ENCODE measurements at places on chromosomes 11 and 22.

GRCh38 chr22:18966748-18967147, 30.7 kb upstream of the PRODH start:
- DNase-seq = no peak

GRCh38 chr22:30408388-30409102, 11.7 kb downstream of the SEC14L2 start:
- peak; percentile 64 for DNase-seq

- DNase-seq = no peak
Observed at GRCh38 chr11:134659882-134660281, 247.8 kb upstream of the B3GAT1 start.

- DNase-seq = no peak
Observed at GRCh38 chr11:5227681-5228080, 810 bp upstream of the HBB start.

DNA sequence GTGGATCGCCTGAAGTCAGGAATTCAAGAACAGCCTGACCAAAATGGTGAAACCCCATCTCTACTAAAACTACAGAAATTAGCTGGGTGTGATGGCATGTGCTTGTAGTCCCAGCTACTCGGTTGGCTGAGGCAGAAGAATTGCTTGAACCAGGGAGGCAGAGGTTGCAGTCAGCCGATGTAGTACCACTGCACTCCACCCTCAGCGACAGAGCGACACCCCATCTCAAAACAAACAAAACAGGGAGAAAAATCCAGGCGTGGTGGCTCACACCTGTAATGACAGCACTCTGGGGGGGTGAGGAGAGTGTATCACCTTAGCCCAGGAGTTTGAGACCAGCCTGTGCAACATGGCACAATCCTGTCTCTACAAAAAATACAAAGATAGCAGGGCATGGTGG, 802.3 kb upstream of the ARHGAP42 start:
- DNase-seq = no peak

DNA sequence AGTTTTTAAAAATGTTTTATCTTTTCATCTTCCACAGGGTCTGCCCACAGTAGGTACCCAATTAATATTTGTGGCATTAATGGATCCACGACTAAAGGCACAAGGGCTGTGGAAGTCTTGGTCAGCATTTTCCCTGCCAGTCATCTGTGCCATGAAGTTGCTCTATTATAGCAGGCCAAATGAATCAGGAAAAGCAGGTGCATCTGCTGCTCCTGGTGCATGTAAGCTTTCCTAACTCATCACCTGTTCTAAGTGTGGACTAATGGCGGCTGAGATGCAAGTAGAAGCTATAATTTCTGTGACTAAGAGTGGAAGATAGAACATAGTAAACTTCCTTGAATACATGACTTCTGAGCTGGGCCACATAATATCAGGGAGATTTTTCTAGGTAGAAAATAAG, 182.5 kb upstream of the TENM4 start:
- no peak for DNase-seq

DNA sequence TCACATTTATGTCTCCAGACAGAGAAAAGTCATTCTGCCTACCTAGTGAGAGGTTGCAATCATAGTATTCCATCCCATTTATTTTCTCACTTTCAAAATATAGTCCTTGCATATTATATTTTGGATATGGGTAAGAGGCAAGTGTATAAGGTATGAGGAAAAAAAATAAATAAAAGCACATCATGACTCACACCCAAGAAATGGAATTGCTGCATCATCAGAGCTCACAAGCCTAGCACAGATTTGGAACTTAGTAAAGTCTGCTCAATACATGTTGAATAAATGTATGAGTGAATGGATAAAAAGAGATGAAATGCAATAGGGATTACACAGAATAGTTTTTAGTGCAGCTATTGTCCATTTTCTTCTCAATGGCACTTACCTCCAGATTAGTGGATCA, 2.5 kb upstream of the OR51G1 start:
- DNase-seq = no peak

- DNase-seq = no peak
Observed at GRCh38 chr11:11202885-11203284, 150.2 kb downstream of the CSNK2A3 start.

GRCh38 chr11:128553662-128554362, 33.5 kb downstream of the ETS1 start:
- DNase-seq = peak; percentile 46

DNA sequence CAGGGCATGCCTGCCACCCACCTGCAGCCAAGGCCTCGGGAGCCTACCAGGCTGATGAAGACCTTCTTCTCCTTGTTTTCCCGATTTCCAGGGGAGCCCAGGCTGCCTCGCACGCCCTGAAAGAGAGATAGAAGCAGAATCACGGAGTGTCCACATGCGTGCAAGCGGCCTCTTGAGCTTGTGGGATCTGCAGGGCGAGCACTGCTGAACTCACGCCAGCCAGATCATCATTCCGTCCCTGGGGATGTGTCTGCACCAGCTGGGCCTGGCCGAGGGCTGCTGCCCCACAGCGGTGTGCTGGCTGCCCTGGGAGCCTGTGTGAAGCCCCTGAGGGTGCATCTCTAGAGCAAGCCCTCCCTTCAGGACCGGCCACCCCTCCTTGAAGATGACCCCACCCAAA, 17.9 kb downstream of the USH1C start:
- DNase-seq = peak; percentile 82

DNA sequence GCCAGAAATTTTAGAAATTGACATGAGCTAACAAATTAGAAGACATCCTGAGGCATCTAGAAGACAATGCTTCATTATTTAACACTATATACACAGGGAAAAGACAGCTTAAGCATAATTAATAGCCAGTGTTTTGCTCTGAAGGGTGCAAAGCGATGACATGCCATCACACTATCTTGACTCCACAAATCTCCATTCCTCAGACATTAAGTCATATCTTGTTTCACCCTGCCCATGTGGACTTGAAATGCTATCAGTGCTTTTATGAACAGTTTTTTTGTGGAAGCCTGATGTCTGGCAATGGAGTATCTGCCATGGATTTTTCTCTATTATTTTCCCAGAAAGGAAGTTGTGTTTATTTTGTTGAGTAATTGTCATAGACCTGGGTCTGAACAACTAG, 2.3 kb downstream of the CARD18 start:
- no peak for DNase-seq

- DNase-seq = no peak
Observed at GRCh38 chr11:77449060-77449521, 24.8 kb downstream of the PAK1 start.

- DNase-seq = no peak
Observed at GRCh38 chr11:65288706-65289536, 25.7 kb upstream of the CDC42EP2 start.

DNA sequence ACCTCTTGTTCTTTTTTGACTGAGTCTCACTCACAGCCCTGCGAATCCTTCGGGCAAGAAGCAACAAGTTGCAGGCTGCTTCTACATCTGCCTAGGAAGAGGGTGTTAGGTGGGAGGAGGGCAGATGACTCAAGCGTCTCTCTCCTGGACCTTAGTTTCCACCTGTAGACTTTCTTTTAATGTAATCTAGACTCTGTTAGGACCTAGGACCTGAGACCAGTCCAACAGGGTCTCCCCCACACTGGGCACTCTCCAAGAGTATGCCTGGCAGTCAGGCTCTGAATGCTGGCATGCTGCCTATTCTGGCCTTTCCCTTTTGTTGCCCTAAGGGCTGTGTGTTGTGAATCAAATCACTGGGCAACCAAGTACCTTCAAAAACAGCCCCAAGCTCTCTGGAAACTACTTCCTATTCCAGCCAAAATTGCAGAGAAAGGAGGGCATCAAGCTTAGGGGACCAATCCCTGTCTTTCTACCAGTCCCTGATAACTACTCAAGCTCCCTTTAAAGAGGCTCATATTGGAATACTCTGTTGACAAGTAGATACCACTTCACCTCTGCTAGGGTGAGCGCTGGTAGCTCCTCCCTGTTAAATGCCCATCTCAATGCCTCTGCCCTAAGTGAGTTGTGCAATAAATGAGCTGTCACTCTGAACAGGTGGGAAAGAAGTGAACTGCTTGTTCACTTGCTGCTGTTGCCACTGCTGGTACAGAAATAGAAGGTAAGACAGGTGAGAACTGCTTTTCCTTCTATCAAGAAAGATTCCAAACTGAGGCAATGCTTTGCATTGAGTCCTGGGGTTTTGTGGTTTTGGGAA, at the start of gene BBOX1:
Gene BBOX1, plus strand, starts transcription at position 514 of the 814 bp plus-strand sequence. CDS start 14,616 bp downstream, outside the sequence.
- DNase-seq = no peak

- no peak for DNase-seq
Observed at GRCh38 chr11:70547386-70547785, 149.1 kb downstream of the CTTN start.

GRCh38 chr22:49869845-49870712, 16.4 kb downstream of the ZBED4 start:
- no peak for DNase-seq

DNA sequence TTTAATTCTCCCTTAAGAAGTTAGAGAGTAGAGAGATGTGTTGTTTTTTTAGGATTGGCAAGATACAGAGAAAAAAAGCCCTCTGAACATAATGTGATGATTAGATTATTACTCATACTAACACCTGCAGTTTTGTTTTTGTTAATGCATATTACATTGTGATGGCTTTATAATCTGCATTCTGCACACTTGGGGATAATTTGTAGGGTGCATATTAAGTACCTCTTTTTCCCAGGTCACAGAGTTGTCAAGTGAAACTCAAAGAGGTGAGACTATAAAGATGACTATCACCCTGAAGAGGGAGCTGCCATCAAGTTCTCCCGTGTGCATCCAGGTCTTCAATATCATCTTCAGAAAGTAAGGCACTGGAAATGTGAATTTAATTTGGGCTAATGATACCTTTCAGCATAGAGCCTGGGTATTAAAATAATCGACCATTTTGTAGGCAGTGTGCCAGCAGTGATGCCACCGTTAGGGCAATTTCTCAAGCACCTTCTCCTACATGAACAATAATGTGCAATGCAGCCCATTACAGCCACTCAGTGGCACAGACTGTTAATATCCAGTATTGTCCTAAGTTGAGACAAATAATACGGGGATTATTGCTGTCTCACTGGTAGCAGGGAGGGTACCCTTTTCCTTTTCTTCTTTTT, 16.2 kb downstream of the PIWIL4 start:
- DNase-seq = no peak

- DNase-seq = no peak
Observed at GRCh38 chr11:26916805-26917204, 77.1 kb upstream of the FIBIN start.

DNA sequence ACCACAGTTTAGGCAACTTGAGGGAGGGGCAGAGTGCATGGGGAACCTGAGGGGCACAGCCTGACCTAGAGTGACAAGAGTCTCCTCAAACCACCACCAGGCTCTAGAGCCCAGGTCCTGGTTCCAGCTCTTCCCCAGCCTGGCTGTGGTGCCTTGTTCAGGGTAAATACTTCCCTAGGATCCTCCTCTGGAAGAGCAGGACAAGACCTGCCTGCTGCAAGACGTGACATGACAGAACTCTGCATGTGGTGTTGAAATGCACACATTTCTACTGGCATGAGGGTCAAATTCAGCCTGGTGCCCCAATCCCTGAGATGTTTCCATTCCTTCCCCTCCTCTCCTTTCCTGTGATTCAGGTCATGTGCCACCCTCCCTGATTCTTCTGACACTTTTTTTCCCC, 3.3 kb downstream of the SEC14L2 start:
- no peak for DNase-seq

GRCh38 chr11:69869311-69869939, 50.2 kb upstream of the FGF3 start:
- no peak for DNase-seq

- DNase-seq = no peak
Observed at GRCh38 chr11:94801866-94802460, 33.8 kb downstream of the AMOTL1 start.

- DNase-seq = no peak
Observed at GRCh38 chr11:66892911-66893310, 36.0 kb downstream of the LRFN4 start.

GRCh38 chr22:24061124-24061684, 50.1 kb downstream of the CABIN1 start:
- DNase-seq = no peak

DNA sequence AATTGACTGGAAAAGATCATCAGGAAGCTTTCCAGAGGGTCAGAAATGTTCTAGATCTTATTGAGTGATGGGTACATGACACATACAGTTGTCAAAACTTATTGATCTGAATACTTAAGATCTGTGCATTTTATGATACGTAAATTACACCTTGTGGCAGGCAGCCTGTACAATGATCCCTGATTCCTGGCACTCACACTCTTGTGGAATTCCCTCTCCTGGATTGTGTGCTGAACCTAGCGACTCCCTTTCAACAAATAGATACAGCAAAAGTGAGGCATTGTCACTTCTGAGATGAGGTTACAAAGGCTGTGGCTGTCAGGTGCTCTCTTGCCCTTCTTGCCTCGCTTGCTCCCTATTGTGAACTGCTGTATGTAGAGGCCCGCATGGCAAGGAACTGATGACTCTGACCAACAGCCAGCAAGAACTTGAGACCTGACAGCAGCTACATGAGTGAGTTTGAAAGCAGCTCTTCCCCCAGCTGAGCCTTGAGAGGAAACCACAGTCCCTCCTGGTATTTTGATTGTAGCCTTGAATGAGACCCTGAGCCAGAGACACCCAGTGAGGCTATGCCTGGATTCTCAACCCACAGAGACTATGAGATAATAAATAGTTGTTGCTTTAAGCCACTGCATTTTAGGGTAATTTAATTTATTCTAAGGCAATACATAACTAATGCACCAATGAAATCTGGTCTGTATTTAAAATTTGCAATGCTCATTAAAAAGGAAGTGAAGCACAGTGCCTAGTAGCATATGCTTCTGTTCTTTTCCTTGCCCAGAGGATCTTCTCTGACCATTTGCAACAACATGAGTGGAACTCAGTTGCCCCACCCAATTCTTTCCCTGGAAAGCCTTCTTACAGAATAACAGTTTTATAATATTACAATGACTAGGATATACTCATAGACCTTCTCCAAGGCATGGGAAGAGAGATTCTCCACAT, 60.5 kb upstream of the IZUMO1R start:
- no peak for DNase-seq

- no peak for DNase-seq
Observed at GRCh38 chr11:105274631-105275030, 135.1 kb upstream of the CARD18 start.

GRCh38 chr11:61028135-61028729, 56.8 kb downstream of the CD6 start:
- no peak for DNase-seq

DNA sequence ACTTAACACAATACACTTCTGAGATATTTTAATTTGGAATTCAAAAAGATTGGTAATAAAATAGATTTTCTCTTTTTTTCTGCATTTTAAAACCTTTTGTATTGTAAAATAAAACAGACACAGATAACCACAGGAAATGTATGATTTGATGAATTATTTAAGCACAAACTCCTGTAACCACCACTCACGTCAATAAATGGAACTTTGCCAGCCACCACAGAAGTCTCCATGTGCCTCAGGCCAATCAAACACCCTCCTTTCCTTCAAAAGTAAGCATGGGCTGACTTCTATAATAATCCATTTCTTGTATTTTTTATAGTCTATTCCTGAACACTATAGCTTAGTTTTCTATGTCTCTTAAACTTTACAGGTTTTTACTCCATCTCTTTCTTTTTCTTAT, 721.7 kb downstream of the DLG2 start:
- DNase-seq = no peak

GRCh38 chr11:1631066-1631568, 1.5 kb downstream of the KRTAP5-5 start:
- no peak for DNase-seq

Measured in hepatic stellate cell (primary cell).